ENCODE measurements at places on chromosomes 7 and 10.

DNA sequence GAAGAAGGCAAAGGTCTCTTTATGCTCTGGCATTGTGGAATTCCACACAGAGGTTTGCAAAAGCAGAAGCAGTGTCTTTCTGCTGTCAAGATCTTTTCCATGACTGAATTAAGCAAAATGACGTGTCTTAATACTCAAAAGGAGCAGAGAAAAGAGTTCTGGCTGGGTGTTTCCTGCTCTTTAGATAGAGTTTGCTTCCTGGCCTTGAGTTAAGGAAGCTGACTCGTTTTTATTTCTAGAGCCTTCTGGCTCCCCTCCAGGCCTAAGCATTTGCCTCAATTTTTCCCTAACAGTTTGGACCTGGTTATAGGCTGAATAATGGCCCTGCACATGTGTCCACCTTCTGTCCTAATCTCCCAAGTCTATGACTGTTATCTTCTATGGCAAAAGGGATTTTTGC is 21.6 kb downstream of the TAS2R41 start:
- DNase-seq: no peak

GRCh38 chr10:3111621-3112163 is 44.3 kb downstream of the PFKP start:
- no peak for DNase-seq

DNA sequence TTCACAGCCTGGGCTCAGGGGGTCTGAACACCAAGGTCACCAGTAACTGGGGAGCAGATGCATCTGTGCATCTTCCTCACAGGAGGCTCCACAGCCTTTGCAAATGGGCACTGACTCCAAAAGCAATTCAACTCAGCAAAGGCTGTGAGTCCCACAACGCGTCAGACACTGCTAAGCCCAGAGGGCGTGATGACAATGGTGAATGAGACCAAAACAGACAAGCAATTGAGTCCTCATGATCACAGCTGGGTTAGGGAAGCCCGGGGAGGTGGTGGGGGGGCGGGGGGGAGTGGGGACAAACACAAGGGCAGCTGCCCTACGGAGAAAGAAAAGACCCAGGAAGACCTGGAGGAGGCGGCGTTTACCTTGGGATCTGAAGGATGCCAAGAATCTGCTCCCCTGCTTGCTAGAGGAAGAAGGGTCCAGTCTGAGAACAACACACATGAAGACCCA is 61.6 kb upstream of the RNF32 start:
- DNase-seq: no peak

DNA sequence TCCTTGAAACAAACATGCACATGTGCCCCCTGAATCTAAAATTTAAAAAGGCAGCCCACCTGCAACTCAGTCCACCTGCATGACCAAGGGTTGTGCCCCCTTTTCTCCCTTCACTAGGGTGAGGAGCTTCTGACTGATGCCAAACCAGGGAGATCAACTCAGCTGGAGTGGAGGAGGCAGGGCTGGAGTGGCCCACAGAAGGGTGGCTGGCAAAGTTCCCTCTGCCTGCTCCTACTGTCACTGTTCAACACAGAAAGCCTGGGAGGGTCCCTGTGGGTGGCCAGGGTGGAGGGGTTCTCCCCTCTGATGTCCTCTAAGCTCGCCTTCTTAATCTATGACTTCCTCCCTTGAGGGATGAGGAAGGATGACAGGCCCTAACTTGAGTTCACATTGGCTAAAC is 55.7 kb upstream of the ANTXRL start:
- DNase-seq: no peak

DNA sequence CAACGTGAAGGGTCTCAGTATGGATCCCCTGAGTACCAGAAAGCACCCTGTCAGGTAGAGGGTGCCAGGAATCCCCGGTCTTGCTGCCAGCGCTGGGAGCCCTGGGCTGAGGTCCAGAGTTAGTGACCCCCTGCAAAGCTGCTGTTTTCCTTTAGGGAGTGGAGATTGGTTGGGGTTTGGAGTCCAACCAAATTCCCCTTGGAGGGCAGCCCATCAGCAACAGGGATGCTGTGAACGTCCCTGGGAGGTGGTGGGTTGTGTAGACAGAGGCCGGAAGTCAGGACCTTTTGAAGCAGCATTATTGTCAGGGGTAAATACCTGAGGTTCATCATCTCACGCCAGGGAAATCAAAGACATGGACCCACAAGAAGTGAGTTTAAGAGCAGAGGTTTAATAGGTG is 104.2 kb downstream of the COL26A1 start:
- no peak for DNase-seq

- DNase-seq: no peak
Measured at GRCh38 chr7:47497367-47498096, 84.4 kb downstream of the TNS3 start.

GRCh38 chr7:46192271-46192670 is 271.2 kb upstream of the IGFBP3 start:
- no peak for DNase-seq

DNA sequence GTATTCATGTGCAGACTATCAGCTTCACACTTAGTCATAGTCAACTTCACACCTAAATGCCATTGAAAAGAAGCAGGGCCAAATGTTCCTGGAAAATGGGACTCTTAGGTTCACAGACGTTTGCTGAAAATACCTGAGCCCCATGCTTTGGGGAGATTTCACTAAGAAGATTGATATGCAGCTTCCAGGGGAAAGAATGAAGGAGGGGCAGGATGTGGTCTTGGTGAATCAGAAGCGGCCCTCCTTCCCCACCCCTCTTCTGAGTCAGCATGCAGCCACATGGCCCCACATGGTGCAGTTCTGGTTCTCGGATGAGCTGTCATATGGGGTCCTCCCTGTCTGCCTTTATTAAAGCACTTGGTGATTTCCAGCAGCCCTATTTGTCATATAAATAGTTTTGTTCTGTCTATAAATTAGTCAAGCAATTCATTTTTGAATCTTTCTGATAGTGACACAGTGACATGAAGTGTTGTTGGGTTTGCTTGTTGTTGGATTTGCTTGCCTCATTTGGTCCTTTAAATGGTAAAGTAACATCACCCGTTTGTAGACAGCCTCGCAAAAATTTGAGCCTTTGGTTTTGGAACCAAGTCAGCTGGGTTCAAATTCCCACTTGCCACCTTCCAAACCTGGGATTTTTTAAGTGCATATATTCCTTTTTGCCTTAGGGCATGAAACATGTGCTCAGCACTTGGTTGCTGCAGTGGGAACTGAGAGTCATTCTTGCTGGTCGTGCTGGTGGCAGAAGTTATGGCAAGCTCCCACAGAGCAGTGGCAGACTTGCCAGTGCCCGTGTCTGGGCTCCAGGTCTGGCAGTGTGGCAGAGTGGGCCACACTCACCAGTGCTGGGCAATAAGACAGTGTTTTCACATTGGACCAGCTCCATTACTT is 68.1 kb upstream of the CDK6 start:
- DNase-seq: peak; percentile 42

DNA sequence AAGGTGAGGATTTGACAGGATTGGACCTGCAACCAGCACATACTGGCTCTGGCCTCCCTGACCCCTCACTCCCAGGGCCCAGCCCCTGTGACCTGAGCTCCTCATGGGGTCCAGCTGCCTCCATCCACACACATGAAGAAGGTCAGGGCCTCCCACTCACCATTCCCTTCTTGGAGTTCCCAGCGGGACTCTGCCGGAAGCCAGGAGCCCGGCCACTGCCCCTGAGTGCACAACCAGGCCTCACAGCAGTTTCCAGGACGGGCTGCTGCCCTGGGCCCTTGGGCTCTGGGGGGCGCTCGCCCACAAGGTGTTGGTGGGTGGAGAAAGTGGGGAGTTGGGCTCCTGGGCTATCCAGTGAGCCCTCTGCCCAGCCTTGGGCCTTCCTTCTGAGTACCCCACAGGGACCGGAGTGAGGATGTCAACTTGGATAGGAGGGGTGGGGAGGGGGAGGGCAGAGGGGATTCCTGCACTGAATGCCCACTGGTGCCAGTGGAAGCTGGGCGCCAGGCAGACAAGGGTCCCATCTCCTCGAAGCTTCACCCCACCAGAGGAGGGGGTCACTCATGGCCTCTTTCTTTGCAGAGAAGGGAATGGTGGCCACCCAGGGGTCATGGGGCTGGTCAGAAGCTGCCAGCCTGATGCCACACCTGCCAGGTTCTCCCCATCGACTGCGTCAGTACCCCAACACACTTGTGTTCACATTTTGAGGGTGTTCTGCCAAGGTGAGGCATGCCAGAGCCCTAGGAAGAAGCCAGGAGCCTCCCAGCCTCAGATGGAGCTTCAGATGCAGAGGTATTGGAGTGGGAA is 115.3 kb downstream of the PTPN20 start:
- DNase-seq: no peak

- DNase-seq: no peak
Measured at GRCh38 chr10:34922138-34922537, 107.0 kb upstream of the PARD3 start.

DNA sequence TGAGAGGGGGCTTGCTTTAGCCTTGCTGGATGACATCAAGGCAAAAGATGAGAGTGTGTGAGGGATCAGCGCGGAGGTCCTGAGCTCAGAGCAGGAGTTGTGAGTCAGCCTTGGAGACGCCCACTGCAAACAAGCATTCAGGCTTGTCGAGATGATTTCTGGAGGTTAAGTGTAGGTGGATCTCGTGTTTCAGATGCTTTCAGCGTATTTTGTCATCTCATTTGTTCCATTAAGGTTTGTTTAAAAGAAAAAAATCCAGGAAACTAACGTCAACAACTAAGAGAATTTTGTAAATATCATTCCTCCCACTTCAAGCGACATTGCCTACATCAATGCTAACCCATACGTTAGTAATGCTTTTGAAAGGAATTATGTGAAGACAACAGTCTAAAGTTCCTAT is 715.4 kb upstream of the NRP1 start:
- no peak for DNase-seq

DNA sequence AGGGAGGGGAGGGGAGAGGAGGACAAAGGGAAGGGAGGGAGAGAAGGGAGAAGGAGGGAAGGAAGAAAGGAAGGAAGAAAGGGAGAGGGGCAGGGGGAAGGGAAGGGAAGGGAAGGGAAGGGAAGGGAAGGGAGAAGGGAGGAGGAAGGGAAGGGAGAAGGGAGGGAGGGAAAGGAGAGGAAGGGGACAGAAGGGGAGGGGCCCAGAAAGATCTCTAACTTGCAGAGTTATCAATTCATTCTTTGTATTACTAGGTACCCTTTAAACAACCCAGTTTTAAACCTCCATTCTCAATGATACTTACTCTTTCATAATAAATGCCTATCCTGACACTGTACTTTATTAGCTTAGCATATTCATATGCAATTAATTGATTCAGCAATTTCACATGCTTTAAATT is 192.0 kb downstream of the ELMO1 start:
- no peak for DNase-seq

DNA sequence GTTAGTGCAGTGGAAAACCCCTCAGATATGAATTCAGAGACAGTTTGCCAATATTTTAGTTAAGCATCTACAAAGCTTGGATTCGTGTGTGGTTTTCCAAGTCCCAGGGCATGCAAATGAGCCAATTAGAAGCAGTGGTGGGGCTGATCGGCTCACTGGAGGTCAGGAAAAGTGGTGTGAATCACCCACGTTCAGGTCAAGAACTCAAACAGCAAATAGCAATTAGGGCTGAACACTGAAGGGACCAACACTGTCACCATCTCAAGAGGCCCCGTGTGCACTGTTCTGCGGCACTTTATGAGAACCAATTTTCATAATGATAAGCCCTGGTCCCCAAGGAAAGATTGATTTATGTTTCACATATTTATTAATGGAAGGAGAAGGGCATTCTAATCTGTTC is 68.9 kb downstream of the ADARB2 start:
- no peak for DNase-seq
